ENCODE measurements at places on chromosomes 1 and 21. TPM values are rescaled to one million over a fixed set of nuclear protein-coding genes. Genes with fewer than 3 reads are reported as not detected.

DNA sequence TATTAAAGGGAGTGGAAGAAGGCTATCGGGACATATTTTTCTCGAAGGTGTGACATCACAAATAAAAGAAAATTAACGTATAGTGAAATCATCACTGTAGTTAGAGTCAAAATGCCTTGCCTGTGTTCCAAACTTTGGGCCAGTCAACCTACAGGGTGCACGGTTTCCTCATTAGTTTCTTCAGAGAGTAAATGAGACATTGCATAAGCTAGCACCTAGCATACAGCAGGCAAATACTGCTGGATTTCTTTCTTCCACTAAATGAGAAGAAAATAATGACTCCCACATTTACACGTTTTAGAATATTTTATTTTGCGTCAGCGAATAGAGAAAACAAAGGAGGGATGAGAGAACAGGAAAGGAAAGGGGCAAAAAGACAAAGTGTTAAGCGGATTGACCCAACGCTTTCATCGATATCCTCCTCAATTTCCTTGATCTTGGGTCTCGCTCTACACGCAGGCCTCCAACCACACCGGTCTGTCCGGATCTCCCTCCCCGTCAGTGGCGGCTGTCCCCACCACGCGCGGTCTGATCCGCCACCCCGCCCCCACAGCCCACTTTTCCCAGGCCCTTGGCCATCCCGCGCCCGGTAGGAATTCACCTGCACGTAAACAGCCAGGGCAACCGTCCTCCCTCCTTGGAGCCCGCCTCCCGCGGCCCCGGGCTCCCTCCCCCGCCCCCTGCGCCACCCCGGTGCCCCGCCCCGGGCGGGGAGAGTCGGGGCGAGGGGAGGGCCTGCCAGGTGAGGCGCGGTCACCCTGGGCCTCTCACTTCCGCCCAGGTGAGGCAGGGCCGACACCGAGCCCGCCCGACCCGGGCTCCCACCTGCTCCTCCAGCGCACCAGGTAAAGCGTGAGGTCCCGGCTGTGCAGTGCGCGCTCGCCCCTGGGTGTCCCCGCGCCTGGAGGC, at the start of gene PATJ:
TSS of gene PATJ (plus strand) at position 770 of the 909 bp plus-strand sequence. CDS start 20,413 bp downstream, outside the sequence.
- H3K36me3 ChIP-seq, result no peaks in the 10 kb centered on the region
- peak within 1 kb of the TSS; percentile 74 for H3K4me3 ChIP-seq
- H3K27me3 ChIP-seq, result no peaks in the 10 kb centered on the region
- peak within 1 kb of the TSS; percentile 56 for H3K27ac ChIP-seq

DNA sequence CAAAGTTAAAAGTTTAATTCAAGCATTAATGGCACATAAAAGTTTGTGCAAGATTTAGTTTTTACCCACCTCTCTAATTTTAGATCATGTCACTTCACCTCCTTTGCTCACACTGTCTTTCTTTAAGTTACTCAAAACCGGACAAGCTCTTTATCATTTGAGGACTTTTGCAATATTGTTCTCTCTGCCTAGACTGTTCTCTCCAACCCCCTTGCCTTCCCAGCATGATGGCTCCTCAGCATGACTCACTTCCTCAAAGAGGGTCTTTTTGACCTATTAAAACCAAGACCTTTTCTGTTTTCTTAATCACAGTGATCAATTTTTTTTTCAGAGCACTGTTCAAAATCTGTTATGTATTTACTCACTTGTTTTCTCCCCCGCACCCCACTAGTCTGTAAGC, 61.3 kb downstream of the XKR8 start:
- no peak for DNase-seq
- no peaks in the 10 kb centered on the region for H3K4me1 ChIP-seq
- H3K36me3 ChIP-seq, result no peaks in the 10 kb centered on the region
- no peak overlapping the region for H3K4me3 ChIP-seq
- H3K27me3 ChIP-seq, result no peaks in the 10 kb centered on the region

DNA sequence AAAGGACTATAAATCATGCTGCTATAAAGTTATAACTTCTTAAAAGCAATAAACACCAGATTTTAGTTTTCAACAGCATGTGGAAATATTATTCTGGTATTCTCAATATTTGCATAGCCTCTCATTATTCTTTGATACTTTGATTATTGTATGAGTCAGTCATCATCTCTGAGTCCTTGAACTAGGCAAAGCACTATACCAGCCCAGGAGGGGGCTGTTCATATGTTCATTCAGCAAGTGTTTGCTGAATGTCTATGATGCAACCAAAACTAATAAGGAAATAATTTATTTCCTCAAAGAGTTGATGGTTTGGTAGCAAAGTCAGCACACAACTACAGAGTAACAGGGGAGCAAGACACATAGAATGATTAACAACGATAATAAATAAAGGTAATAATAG, 175.6 kb upstream of the C1orf105 start:
- H3K36me3 ChIP-seq, result no peaks in the 10 kb centered on the region
- H3K4me3 ChIP-seq, result no peak overlapping the region
- H3K27ac ChIP-seq, result no peak overlapping the region

DNA sequence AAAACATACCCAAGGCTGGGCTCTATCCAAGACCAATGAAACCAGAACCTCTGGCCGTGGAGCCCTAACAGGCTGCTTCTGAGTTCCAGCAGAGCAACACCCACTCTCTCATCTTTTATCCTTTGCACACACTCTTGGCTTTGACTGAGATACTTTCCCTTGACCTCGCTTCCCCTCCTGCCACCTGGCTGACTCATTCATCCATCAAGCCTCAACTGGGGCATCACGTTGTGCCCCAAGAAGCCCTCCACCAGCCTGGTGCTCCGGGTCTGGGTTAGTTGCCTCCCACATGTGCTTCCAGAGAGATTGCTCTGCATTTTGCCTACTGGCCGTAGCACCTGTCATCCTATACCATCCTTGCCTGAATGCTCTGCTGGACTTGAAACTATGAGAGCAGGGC, 34.5 kb upstream of the SERBP1 start:
- no peaks in the 10 kb centered on the region for H3K4me1 ChIP-seq
- no peaks in the 10 kb centered on the region for H3K36me3 ChIP-seq
- no peak overlapping the region for H3K27ac ChIP-seq

DNA sequence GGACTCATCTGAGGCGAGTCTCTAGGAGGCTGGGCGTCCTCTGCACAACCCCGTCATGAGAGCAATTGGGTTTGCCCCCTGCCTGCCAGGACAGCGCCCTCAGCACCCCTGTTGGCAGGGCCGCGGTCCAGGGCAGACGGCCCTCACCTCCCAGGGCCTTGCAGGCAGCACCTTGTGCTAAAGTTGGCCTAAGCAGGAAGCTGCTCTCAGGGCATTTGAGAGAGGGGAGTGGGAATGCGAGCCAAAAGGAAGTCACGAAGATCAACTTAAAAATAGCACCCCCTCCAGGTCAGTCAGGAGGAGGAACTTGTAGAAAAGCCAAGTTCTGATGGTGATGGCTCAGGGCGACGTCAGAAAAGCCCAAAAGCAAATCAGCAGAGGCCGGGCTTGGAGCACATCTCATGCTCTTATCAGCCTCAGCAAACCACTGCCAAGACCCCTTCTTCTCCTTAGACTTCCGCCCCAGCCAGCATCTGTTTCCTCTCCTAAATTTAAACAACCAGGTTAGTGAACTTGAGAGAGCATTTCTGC, 12.6 kb upstream of the ADORA3 start:
- H3K27me3 ChIP-seq, result no peaks in the 10 kb centered on the region
- no peak overlapping the region for H3K27ac ChIP-seq
- peaks cover 2% of the 10 kb centered on the region for H3K4me1 ChIP-seq
- peak overlapping the region; percentile 41 for H3K4me3 ChIP-seq

DNA sequence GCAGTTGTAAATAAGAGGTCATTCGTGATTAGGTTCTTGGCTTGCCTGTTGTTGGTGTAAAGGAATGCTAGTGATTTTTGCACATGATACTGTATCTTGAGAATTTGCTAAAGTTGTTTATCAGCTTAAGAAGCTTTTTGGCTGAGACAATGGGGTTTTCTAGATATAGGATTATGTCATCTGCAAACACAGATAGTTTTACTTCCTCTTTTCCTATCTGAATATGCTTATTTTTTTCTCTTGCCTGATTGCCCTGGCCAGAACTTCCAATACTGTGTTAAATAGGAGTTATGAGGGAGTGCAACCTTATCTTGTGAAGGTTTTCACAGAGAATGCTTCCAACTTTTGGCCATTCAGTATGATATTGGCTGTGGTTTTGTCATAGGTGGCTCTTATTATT, 576.1 kb upstream of the RGS18 start:
- no peaks in the 10 kb centered on the region for H3K27me3 ChIP-seq
- DNase-seq, result peak; percentile 4
- H3K4me3 ChIP-seq, result no peak overlapping the region
- no peaks in the 10 kb centered on the region for H3K4me1 ChIP-seq
- no peak overlapping the region for H3K27ac ChIP-seq
- H3K36me3 ChIP-seq, result no peaks in the 10 kb centered on the region

GRCh38 chr1:214402613-214403083, 121.7 kb downstream of the SMYD2 start:
- H3K36me3 ChIP-seq, result peaks cover 13% of the 10 kb centered on the region
- H3K4me1 ChIP-seq, result peaks cover 10% of the 10 kb centered on the region
- H3K27ac ChIP-seq, result no peak overlapping the region
- no peaks in the 10 kb centered on the region for H3K27me3 ChIP-seq

PRAMEF15 gene
- total RNA-seq, result not detected

TBX15 gene
- total RNA-seq, result 0.99 TPM

PROK1 gene
- total RNA-seq, result not detected

RGSL1 gene
- total RNA-seq, result not detected

CAPN2 gene
- total RNA-seq, result 488 TPM

PRAMEF5 gene
- not detected for total RNA-seq
